ELF-1 (cell line): ENCODE measurements at places on chromosomes 7 and 10.

DNA sequence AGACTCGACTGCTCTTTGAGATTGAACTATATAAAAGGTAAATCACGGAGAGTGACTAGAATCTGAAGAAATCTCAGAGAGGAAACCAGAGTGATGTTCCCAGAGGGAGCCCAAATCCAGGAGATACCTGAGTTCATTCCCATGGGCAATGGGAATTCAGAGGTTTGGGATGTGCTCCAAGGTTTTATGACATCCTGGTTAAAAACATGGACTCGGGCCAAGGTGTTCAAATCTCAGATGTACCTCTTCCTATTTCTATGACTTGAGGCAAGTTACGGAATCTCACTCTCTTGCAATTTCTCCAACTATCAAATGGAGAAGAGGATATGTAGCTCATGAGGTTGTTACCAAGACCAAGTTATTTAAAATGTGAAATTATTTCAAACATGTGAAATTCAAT lies 54.5 kb upstream of the RAB18 start:
- DNase-seq = no peak

GRCh38 chr10:103525901-103526300 lies 32.4 kb downstream of the NEURL1 start:
- DNase-seq = no peak

DNA sequence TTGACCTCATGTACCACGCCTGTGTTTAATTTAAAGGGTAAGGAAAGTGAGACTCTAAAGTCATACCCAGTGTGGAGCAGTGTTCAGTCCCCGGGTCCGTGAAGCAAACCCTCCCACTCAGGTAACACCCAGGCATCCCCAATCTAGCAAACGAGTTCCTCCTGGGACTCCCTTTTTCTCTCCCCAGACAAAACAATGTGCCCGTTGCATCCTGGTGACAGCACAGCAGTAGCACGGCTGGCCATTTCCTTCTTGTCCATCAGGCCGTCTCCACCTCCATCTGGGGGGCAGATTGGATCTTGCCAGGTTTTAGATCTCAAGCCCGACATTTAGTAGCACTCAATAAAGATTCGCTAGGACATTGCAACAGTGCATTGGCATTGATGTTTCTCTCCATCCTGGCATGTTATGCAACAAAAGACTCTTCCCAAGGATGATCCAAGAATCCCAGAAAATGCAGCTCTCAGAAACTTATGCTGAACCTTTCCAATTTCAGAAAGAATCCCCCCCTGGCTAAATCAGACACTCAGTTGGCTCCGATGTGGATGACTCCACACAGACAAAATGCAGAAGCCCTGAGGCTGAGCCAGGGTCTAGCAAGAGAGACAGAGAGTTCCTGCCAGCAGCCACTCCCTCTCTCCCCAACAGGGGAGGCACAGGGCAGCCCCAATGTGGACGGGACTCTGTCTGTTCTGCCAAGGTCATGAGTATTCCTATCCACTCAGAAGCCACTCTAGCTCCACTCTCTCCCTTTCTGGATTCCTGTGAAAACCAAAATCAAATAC lies 274.5 kb upstream of the MGMT start:
- DNase-seq = peak; percentile 55

- no peak for DNase-seq
These were observed 139.6 kb upstream of the UNC5B start for GRCh38 chr10:71072823-71073210.

- DNase-seq = peak; percentile 64
These were observed 33.6 kb downstream of the PALD1 start for GRCh38 chr10:70512149-70512639.

DNA sequence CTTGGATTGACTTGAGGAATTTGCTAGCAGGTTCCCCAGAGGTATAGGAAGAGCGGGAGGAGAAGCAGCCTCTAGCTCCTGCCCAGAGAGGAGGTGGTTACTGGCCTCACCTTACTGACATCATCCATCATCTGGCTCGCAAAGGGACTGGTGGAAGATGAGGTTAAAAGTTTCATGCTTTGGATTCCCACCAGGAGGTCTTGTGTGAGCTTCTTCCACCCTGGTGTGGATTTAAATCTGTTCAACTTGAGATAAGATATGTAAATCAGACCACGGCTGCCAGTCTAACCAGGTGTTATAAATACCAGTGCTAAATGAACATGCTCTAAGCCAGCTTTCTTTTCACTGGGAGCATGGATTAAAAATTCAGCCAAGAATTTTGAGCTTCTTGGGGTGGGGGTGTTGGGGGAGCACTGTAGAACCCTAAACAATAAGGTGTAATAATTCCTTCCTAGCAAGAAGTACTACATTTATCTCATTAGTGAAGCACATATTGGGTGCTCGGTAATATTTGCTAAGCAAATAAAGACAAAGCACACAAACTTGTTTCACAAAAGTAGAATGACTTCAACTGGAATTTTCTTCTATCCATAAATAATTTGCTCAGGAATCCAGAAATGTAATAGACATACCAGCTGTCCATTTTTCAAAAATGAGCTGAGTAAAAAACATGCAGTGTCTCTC lies 7.8 kb downstream of the PROSER2 start:
- DNase-seq = peak; percentile 44

- DNase-seq = no peak
These were observed 42.4 kb downstream of the VWA2 start for GRCh38 chr10:114281461-114281860.

- DNase-seq = peak; percentile 40
These were observed 20.5 kb upstream of the COL1A2 start for GRCh38 chr7:94374231-94374630.

DNA sequence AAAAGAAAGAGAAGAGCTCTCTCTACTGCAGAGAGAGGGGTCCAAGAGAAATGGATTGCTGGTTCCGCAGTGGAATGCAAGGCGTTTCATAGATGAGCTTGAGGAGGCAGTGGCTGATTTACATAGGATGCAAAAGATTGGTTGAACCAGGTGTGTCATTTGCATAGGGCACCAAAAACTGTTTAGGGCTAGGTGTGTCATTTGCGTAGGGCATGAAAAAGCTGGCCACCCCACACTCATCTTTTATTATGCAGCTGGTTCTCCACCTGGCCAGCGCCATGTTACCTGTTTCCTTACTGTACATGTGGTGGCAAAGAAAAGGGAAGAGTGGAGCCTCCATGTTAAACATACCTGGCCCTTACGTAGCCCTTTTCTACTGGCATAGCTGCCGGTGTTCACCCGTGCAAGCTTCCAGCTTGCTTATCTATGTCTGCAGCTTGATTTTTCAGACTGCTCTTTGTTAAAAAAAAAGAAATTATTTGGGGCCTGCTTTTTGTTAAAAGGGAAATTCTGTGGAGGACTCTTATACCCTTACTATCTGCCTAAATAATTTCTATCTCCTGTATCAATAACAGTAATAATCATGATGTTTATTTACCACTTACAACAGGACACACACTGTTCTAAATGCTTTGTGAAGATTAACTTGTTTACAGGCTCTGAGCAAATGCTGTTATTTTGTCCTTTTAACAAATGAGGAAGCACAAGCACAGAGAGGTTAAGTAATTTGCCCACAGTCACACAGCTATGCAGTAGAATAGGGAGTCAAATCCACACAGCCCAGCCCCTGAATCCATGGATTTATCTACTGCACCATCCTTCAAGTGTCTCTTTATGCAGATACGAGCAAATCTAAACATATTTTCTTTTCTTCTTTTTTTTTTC lies 33.3 kb downstream of the CASP7 start:
- DNase-seq = peak; percentile 28

DNA sequence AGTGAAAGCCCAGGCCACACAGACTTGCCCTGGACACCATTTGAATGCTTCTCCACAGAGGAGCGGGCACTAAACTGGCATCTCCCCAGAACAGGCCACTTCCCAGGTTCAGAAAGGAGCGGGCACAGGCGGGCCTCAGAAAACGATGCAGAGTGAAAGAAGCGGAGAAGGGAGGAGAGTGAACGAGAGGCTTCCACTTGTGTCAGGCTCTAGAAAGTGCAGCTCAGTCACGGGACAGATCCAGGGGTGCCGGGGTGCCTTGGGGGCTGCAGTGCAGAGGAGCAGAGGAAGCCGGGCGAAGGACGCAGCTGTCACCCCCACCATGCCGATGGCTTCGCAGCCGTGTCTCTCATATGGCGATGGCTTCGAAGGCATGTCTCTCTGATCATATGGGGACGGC lies 26.1 kb upstream of the PRKAR1B start:
- no peak for DNase-seq

- DNase-seq = no peak
These were observed 44.7 kb downstream of the KLF6 start for GRCh38 chr10:3740157-3740871.

- DNase-seq = no peak
These were observed 996.8 kb downstream of the KCNMA1 start for GRCh38 chr10:76640806-76641205.

- peak; percentile 62 for DNase-seq
These were observed 1.7 kb upstream of the LDB1 start for GRCh38 chr10:102121739-102122372.

- no peak for DNase-seq
These were observed 59.7 kb downstream of the SORBS1 start for GRCh38 chr10:95501203-95502094.

GRCh38 chr7:68441645-68442044 lies 1156.6 kb upstream of the AUTS2 start:
- no peak for DNase-seq

GRCh38 chr10:35940141-35941041 lies 298.3 kb upstream of the FZD8 start:
- peak; percentile 68 for DNase-seq

DNA sequence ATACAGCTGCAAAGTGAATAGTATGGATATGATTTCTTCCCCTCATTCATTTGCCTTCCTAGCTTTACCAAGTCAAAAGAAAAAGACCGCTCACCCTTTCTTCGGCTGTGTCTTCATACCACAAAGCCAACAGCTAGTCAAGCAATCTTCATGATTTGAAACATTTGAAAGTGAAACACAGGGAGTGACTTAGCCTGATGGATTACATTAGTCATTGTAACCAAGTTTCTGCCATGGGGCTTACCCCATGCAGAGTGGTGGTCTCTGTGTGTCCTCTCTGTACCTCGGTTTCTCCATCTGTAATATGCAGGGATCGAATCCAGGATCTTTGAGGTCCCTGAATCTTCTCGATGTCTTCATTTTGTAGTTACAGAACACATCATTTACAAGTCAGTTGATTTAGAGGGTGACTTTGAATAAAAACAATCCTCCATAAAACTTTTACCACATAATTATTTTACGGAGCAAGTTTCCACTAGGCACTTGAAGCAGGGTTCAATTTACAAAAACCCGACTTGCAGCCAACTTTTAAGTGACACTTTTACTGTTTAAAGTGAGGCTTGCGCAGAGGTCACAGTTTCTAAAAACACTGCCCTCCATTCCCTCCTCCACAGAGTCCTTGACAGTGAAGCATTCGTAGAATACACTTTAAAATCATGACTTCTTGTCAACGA lies 2.2 kb upstream of the LGI1 start:
- DNase-seq = no peak

DNA sequence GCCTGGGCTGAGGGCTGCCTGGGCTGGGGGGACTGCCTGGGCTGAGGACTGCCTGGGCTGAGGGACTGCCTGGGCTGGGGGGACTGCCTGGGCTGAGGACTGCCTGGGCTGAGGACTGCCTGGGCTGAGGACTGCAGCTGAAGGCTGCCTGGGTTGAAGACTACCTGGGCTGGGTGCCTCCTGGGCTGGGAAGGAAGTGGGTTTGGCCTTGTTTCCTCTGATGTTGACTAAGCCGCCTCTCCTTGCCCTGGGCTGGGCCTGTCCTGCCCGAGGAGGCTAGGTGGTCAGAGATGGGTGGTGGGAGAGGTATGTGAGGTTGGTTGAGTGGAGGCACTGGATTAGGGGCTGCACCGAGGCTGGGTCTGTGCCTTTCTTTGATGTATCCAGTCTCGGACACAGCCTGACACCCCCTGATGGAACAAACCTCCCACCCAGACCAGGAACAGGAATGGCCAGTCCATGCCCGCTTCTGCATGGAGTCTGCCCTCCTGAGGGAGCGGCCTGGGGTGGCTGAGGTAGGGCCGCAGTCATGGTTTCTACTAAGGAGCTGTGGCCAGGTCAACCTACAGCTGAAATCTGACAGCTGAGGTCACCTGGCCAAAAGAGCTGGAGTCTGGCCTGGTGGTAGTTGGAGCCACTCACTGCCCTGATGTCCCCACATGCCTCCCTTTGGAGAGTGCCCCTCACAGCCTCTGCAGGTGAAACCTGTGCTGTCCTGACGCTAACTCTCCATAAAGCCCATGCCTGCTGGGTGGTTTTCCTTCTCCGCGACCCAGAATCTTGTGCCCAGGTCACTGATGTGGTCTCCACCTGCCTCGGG lies 22.3 kb downstream of the SCART1 start:
- no peak for DNase-seq

DNA sequence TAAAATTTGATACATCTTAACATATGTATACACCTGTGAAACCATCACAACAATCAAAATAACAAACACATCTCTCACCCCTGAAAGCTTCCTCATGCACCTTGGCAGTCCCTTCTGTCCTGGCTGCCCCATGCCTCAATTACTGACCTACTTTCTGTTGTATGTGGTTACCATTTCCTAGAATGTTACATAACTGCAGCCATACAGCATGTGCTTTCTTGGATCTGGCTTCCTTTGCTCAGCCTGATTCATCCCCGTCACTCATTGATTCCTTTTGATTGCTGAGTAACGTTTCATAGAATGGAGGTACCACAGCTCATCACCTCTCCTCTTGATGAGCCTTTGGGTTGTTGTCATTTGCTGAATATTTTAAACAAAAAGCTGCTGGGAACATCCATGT lies 165.3 kb downstream of the CELF2 start:
- no peak for DNase-seq

DNA sequence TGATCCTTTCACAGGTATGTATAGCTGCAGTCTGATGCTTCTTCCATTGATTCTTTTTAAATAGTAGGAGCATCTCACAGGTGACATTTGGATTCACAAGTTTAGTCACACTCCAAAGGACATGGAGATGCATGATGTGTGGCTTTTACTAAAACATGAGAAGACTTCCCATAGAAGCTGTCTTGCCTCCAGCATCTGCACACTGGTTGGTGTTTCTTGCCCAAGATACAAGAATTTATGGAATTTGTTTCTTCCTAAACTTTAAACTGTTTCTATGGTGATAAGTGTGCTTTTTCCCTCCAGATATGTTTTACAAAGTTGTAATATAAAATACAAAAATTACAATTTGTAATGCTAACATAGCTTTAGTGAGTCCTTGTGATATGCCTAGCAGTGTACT lies 24.2 kb downstream of the ADIRF start:
- no peak for DNase-seq

GRCh38 chr7:71343039-71343438 lies 211.1 kb downstream of the GALNT17 start:
- DNase-seq = no peak

- DNase-seq = no peak
These were observed 123.9 kb downstream of the PCLO start for GRCh38 chr7:83038787-83039186.
